ENCODE measurements at places on chromosomes 2 and 18. TPM values are rescaled to one million over a fixed set of nuclear protein-coding genes. Genes with fewer than 3 reads are reported as not detected.

GRCh38 chr2:140654565-140654964 is 1476.3 kb downstream of the LRP1B start:
- no peak for DNase-seq

DNA sequence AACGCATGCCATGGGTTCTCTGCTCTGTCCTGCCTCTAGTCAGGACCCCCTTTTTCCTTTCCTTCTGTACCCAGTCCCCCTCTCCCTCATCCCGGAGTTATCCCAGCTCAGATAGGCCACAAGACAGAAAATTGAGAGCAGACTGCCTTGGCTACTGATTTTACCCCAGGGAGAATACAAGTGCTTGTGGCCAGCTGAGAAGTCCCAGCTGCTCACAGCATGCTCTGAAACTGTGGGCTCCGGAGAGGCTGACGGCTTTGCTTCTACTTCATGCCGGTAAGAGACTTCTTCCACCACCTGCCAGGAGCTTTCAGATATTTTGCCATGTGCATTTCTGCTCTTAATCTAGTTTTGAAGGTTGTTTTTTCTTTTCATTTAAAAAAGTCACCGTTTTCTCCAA is 20.0 kb upstream of the SIX2 start:
- DNase-seq: no peak

GRCh38 chr2:166084301-166084700 is 43.5 kb downstream of the SCN1A start:
- no peak for DNase-seq

- no peak for DNase-seq
Measured at GRCh38 chr2:178756843-178757242, 50.4 kb downstream of the TTN start.

DNA sequence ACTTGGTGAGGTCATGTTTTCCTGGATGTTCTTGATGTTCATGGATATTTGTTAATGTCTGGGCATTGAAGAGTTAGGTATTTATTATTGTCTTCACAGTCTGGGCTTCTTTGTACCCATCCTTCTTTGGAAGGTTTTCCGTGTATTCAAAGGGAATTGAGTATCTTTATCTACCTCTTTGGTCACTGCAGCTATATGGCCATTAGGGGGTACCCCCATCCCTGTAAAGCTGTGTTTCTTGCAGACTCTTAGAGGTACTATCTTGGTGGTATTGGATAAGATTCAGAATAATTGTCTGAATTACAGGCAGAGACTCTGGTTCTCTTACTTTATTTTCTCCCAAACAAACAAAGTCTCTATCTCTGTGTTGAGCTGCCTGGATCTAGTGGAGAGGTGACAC is 401.6 kb upstream of the FSIP2 start:
- no peak for DNase-seq

DNA sequence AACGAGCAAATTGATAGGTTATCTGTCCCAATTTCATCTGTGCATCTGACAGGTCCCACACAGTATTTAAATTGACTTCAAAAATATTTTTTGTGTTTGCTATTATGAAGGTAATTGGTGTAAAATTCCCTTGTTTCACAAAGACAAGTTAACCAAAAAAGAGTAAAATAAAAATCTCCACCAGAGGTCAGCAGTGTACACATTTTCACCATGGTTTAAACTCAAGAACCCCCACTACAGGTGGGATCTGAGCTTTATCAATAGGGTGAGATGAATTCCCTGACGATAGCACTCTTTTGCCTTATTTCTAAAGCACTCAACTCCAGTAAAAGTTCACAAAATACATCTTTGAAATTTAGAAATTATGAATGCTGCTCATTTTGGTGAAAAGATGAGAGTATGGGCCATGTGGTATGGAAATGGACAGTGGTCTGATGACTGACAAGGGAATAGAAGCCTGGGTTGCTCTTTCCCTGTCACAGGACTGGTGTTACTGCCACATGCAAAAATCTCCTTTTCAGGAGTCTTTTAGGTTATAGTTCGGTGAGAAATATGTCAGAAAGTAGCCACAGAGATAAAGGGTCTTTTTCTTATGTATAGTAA is 68.0 kb downstream of the SERPINB8 start:
- DNase-seq: no peak

DNA sequence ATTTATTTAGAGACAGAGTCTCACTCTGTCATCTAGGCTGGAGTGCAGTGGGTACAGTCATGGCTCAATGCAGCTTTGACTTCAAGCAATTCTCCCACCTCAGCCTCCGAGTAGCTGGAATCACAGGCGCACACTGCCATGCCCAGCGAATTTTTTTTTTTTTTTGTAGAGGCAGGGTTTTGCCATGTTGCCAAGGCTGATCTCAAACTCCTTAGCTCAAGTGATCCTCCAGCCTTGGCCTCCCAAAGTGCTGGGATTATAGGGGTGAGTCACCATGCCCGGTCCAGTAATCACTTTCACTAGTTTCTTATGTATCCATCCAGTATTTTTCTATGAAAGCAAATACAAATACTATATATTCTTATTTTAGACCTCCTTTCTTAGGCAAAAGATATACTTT is 24.0 kb downstream of the PRKAG3 start:
- DNase-seq: no peak

DNA sequence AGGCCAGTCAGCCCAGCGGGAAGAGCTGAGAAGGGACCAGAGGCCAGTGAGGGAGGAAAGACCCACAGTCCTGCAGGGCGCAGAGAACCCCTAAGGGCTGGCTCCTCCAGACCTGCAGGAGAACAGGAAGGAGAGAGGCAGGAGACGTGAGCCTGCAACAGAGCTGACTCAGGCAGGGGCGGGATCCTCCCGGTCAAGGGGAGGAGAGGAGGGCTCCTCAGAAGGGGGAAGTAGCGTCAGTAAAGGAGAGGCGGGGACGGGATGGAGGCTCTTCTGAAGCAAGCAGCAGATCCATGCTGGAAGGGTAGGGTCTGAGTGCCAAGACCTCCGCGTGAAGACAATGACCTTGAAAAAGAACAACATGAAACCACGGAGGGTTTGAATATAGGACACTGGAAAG is 50.8 kb downstream of the TRABD2A start:
- DNase-seq: peak; percentile 83

GRCh38 chr2:61670591-61671501 is 132.7 kb upstream of the XPO1 start:
- no peak for DNase-seq

LYPD6B gene
- total RNA-seq: 3.5 TPM

TSPYL6 gene
- total RNA-seq: not detected

RNF25 gene
- total RNA-seq: 24.1 TPM

INHBB gene
- total RNA-seq: 0.29 TPM

MAPK4 gene
- total RNA-seq: not detected

Measured in spleen (tissue), 13 donors.